ENCODE measurements at places on chromosomes 12 and 14. TPM values are rescaled to one million over a fixed set of nuclear protein-coding genes. Genes with fewer than 3 reads are reported as not detected.
A peak's percentile ranks its signal among the peaks of the same experiment; 100 is the strongest.

The PRIMA1 gene
- total RNA-seq, result not detected

The MYH6 gene
- not detected for total RNA-seq

The OAS2 gene
- total RNA-seq, result 122 TPM

The CLEC2A gene
- not detected for total RNA-seq

The RIPK3 gene
- total RNA-seq, result 5.4 TPM

GRCh38 chr12:28367326-28367725, 177.1 kb downstream of the CCDC91 start:
- DNase-seq, result no peak

DNA sequence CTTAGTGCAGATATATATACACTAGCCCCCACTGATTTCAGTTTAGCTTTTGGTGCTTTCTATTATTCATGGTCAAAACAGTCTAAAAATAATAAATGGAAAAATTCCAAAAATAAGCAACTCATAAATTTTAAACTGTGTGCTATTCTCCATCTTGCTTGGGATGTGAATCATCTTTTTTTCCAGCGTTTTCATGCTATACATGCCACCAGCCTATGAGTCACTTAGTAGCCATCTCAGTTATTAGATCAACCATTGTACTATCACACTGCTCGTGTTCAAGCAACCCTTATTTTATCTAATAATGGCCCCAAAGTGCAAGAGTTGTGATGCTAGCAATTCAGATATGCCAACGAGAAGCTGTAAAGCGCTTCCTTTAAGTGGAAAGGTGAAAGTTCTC, 73.9 kb upstream of the KRR1 start:
- DNase-seq, result no peak

DNA sequence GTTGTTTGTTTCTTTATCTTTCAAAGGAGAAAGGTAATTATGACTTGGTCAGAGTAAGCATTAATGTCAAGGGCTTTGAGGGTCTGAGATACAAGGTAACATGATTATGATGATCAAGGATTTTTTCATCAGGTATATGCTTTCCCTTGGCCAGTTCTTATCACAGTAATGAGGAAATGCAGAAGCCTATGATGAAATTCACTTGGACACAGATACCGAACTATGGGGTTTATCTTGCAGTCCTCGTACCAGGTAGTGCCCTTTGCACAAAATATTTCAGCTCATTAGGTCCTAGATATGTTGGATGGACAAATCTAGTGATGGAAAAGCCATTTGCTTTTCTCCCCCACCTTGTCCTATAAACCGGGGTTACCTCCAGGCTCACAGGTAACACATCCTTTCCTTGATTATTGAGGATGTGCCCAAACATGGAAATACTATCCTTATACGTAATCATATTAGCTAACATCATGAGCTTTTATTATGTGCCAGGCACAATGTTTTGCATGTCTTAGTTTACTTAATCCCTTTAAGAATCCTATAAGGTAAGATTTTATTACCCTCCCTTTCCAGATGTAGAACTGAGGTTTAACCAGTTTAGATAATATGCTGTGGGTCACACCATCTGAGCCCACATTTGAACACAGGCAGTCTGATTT, 7.0 kb upstream of the RASSF3 start:
- no peak for DNase-seq

DNA sequence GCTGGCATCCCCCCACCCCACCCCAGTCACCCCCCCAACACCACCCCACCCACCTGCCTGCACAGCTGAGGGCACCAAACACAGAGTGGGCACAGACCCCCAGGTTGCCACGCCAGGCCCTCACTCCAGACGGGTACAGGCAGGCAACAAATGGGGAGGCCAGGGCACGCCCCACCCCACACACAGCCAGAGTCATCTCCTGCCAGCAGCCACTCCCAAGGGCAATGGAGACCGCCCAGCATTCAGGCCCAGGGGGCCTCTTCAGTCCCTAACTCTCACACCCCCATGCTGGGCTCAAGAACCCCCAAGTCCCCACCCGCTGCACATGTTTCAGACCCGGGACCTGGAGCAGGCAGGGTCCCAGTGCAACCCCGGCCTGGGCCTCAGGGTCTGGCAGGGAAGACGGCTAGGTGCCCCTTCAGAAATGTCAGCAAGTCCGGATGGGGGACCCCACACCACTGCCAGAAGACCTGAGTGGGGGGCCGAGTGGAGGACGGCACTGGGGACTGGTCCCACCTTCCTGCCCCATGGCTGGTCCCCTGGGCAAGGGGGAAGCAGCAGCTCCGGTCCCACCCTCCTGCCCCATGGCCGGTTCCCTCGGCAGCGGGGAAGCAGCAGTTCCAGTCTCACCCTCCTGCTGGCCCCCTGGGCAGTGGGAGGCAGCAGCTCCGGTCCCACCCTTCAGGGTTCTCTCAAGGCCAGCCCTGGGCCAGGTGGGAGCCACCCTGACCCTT, 11.9 kb downstream of the AKT1 start:
- DNase-seq, result no peak

DNA sequence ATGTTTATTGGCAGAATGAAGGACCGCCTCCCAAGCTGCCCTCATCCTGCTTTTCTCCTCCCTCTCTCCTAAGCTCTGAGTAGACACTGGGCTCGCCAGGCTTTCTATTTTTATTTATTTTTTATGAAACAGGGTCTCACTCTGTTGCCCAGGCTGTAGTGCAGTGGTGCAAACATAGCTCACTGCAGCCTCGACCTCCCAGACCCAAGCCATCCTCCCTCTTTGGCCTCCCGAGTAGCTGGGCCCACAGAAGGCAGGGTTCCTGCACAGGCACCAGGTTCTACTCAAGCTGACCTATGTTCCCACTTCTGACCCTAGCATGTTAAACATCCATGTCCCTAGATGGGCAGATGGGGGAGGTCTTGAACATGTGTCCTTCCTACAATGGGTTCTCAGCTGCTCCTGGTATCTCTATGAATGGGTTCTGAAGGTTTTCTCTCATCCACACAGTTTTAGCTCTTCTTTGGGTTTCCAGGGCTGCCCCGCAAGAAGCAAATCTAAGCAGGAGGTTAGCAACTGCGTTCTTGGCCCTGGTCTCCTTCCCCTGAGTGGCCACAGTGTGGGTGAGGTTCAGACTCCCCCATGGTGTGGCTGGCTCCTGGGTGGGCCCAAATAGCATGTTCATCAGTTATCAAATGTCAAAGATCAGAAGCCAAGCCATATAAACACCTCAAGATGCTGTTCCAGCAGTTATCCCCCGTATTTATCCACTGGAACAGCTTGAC, 167.3 kb downstream of the ZFP36L1 start:
- DNase-seq, result no peak

- DNase-seq, result no peak
These were observed 41.6 kb downstream of the RHOJ start for GRCh38 chr14:63245893-63246292.

DNA sequence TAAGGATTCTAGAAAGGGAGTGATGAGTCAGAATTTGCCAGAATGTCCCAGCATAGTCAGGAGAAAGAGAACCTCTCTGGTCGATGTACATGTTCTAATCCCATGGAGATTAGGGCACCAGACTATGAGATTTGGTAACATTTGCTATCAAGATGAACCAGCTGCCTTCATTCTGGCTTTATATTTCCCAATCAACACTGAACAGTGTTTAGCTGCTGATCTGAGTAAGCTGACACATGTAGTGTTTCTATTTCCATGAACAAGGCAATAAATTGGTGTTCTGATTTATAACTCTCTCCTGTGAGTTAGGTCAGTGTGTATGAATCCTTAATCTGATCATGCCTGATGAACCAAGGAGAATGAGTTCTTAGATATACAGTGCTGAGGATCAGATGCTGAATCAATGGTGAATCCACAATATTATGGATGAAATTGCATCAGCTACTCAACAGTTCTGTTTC, 158.0 kb upstream of the AMIGO2 start:
- no peak for DNase-seq

DNA sequence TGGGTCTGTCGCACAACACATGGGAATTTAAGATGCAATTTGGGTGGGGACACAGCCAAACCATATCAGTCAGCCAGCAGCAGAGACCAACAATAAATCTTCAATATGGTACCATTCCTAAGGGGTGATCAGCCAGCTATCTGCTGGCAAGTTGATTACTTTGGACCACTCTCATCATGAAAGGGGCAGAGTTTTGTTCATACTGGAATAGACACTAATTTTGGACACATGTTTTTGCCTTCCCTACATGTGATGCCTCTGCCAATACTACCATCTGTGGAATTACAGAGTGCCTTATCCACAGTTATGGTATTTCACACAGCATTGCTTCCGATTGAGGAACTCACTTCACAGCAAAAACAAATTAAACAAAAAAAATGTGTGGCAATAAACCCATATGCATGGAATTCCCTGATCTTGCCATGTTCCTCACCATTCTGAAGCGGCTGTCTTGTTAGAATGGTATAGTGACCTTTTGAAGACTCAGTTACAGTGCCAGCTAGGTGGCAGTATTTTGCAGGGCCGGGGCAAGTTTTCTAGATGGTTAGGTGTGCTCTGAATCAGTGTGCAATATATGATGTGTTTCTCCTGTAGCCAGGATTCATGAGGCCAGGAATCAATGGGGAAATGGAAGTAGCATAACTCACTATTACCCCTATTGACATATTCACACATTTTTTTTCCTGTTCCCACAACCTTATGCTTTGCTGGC, 179.0 kb upstream of the IGF1 start:
- no peak for DNase-seq

GRCh38 chr12:53151039-53151438, 29.5 kb upstream of the ZNF740 start:
- DNase-seq, result no peak

GRCh38 chr12:59375633-59376032, 220.2 kb upstream of the SLC16A7 start:
- DNase-seq, result no peak

DNA sequence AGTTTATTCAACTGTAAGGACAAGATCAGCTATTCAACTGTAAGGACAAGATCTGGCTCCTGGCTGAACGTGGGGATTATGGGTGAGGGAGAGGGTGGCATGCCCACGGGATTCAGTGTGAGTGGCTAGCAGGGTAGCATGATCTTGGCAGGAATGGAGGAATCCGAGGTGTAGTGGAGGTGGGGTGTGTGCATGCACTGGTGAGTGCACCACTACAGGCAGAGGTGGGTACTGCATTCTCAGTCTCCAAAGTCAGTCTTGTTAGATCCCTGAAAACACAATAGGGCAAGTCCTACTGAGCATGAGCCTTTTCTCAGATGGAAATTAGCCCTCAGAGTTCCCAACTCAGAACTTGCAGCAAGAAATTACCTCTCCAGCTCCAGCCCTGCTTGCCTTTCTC, 32.2 kb upstream of the DCD start:
- DNase-seq, result peak; percentile 18

GRCh38 chr14:96507723-96508122, 5.5 kb downstream of the PAPOLA start:
- no peak for DNase-seq

- DNase-seq, result peak; percentile 30
These were observed 759 bp upstream of the KLC1 start for GRCh38 chr14:103628221-103628683.

GRCh38 chr12:12645485-12645884, 33.8 kb downstream of the CREBL2 start:
- peak; percentile 10 for DNase-seq

DNA sequence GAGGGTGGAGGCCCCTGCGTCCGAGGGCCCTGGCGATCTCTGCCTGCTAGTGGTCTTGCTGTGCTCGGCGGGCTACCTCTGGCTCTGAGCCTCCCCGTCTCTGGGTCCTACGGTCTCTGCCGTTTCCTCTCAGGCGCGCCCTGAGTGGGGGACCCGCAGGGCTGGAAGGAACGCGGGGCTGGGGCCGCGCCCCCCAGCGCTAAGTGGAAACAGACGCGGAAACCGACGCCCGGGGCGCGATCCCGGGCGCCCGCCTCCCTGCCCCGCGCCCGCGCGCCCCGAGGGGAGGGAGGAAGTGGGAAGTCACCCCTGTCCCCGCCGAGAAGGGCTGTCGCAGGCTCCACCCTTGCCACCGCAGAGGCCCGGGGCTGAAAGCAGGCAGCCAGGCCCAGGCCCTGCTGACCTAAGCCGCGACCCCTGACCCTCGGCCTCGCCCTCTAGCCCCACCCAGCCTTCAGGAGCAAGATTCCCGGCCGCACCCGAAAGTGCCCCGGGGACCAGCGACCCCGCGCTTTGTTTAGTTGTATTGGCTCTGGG, 831 bp downstream of the CRIP1 start:
- DNase-seq, result peak; percentile 66

- no peak for DNase-seq
These were observed 19.0 kb upstream of the TCL1B start for GRCh38 chr14:95667249-95667693.

- no peak for DNase-seq
These were observed 27.1 kb downstream of the KRT18 start for GRCh38 chr12:52975820-52976573.

DNA sequence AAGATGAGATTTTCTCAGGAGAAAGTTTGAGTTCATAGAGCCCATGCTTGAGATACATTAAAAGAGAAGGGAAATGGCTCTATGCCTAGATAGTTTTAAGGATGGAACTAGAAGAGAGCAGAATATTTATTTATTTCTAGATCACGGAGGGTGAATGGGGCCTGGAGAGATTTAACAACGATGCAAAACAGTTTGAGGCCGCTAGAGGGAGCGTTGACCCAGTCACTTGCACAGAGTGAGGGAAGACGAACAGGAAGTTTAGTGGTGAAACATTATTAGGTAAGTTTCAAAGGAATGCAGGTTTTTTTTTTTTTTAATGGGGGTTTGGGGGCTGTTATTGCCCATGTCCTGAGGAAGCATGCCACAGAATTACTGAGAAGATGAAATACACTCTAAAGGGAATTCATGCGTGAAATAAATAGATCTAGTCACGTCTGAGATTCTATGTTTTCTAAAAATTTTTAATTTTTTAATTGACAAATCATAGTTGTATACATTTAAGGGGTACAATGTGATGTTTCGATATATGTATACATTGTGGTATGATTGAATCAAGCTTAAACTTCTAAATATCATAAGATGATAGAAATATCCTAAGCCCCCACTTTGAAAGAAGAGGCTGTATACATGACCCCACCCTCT, 14.8 kb upstream of the PPP1R1A start:
- peak; percentile 57 for DNase-seq

GRCh38 chr14:22573804-22574203, 15.2 kb downstream of the DAD1 start:
- DNase-seq, result no peak

DNA sequence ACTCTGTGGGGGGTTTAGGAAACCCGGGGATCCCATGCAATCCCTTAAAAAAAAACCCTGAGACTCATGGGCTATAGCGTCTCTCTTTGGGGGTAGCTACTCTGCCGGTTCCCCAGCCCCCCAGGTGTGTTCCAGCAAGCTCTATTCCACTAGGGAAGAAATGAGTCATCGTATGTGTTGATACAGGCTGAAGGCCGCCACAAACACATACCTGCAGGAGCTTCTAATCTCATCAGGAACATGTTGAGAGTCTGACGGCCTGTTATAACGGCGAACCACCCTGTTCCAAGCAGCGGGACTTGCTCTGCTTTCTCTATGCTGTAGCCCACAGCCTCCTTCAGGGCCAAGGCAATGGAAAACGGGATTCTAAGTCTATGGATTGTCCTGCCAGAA, 977 bp upstream of the KRT5 start:
- DNase-seq, result no peak

Data from activated naive CD8-positive, alpha-beta T cell treated with anti-CD3 and anti-CD28 coated beads for 36 hours (primary cell).